ENCODE measurements at places on chromosomes 12 and 14. TPM values are rescaled to one million over a fixed set of nuclear protein-coding genes. Genes with fewer than 3 reads are reported as not detected.

VRTN gene
- not detected for total RNA-seq

PLD4 gene
- total RNA-seq: not detected

PRPH gene
- not detected for total RNA-seq

APOF gene
- not detected for total RNA-seq

PTPRO gene
- total RNA-seq: 10.2 TPM

ETV6 gene
- total RNA-seq: 34.2 TPM

TMEM119 gene
- total RNA-seq: 1.2 TPM

DNA sequence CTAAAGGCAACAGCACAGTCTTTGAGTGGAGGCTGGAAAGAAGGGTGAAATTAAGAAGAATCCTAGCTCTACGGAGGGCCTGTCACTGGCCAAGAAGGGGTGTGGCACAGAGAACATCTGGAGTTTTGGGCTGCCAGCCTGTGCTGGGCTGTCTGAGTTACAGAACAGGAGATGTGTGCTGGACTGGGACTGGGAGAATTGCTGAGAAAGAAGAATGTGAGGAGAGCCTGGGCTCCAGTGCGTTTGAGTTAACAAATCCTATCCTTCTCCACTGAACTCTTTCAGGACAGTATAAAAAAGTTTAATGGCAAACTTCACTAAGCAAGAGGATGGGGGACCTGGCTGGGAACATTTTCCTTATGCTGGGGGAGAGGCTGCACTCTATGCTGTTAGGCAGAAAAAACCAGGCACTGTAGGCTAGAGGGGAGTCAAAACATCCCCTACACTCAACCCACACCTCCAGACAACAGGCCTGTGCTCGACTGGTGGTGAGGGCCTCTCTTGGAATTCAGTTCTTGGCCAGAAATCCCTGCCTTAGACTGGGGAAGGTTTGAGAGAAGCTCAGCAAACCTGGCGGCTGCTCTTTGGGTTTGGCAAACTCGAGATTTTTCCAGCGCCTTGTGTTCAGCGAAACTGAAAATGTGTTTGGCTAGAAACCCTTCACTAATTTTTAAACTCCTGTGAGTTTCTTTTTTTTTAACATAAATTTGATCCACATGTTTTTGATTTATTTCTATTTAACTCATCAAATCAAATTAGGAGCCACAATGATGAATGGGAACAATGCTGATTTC, 217.3 kb downstream of the MON2 start:
- DNase-seq: no peak

- DNase-seq: no peak
These were observed 13.4 kb downstream of the CKAP4 start for GRCh38 chr12:106234449-106234848.

DNA sequence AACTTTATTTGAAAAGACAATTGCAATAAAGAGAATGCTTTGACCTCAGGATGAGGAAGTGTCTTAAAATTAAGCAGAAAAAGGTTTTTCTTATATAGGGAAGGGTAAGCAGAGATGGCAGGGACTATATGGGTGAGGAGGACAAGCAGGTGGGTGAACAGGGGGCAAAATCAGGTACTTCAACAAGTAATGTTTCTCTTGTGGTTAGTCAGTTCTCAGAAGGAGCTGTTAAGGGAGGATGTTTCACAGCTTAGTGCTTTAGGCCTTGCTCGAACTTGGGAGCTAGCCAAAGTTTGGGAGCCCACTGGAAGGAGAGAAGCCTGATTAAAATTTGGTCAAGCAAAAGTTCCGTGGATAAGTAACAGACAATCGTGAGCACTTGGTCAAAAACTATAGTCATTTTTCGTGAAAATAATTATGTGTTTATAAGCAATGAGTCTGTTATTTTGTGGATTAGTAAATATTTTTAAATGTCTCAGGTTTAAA, 364.2 kb upstream of the TMPO start:
- DNase-seq: no peak

- DNase-seq: no peak
These were observed 25.7 kb downstream of the WDR89 start for GRCh38 chr14:63616015-63616414.
